Activated CD4-positive, alpha-beta T cell treated with anti-CD3 and anti-CD28 coated beads, Interleukin-2, Interleukin-6, amounts not matched to agents 100 ng/mL and 50 ng/mL, durations not matched to agents 16 hours and 8 hours (primary cell): ENCODE measurements at places on chromosomes 12 and 14.

GRCh38 chr12:11324426-11324825 lies 14.2 kb upstream of the PRB4 start:
- no peak for DNase-seq

GRCh38 chr12:2319737-2320506 lies 267.1 kb downstream of the CACNA1C start:
- DNase-seq: no peak

- DNase-seq: no peak
Measured at GRCh38 chr14:45094275-45094674, 10.4 kb downstream of the PRPF39 start.

DNA sequence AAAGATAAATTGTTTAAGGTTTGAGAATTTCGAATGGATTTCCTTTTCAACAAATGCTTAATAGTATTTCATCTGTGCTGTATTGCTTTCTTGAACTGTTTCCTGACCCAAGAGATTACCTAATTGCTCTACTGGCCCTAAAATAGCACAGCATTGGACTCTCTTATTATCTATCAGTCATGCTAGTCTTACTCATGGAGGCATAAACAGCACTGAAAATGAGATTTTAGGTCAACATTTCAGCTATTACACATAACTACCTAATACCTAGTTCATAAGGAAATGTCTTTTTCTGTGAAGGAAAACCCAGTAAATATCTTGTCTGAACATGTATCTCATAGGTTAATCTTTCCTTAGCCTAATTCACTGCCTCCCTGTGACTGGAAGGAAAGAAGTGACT lies 4.3 kb upstream of the ABCD2 start:
- DNase-seq: no peak

DNA sequence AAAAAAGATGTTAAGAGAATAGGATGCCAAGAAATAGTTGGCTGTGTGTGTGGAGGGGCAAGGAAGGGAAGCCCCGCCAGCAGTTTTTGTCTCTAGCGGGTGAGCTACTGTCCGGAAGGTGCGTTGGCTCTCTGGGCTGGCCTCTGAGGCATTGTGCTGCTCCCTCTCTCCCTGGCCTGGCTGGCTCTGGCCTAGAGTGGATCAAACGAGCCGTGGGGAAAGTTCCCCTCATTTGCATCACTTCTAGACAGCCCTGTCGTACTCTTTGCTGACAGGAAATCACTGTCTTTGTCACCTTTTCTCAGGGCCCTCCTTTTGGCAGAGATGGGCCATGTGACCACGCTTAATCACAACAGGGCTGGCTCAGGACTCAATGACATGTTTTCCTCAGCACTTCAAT lies 236.1 kb upstream of the NPAS3 start:
- no peak for DNase-seq

DNA sequence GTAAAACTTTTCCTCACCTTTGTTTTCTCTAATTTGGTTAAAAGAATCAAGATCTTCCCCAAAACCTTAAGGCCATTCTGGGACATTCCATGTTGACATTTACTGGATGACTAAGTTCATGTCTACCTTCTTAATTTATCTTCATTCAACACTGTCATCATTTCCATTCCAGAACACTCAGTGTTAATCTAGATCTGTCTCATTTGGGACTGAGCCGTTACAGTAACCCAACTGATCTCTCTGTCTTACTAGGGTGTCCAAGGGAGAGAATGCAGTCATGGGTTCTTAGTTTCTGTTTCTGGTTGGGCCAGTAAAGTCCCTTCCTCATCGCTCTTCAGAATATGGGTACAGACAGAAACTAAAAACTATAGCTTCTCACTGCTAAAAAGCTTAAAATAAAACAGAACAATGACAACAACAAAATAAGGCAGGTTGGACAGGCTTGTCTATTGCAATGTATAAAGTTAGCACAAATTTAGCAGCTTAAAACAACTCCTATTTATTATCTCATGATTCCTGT lies 144.8 kb downstream of the ASCL1 start:
- DNase-seq: peak; percentile 21

DNA sequence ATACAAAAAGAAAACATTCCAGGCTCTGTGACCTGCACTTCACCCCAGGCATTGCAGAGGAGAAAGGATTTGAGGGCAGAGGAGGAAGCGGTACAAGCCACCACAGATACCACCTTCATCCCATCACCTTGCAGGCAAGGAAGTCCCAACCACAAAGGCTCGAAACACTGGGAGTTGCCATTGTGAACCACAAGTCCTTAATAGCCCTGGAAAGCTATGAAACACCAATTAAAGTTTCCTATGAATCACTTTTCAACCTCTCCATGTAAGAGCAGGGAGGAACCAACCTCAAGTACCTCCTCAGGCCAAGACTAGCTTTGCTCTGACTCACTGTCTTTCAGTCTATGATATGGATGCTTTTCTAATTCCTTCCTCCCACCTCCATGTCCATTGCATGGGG lies 27.0 kb downstream of the MAP3K9 start:
- no peak for DNase-seq

- no peak for DNase-seq
Measured at GRCh38 chr12:89089264-89089663, 263.0 kb downstream of the DUSP6 start.

GRCh38 chr12:53221203-53222080 lies 10.6 kb downstream of the RARG start:
- peak; percentile 63 for DNase-seq

DNA sequence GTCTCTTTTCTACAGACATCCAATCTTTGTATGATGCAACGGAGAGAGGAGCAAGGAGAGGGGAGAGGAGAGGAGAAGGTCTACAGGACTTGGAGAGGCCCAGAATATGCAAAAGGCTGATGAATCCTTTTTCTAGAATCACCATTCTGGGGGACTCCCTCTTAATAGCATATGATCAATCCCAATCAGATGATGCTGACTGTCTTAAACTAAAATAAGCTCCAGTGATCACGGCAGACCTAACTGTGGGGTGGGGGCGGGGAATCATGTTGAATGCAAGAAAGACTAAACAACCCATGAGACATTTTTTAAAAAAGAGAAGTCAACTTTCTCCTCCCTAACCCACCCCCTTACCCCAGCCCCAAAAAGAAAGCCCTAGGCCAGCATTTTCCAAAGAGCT lies 33.4 kb downstream of the BTBD7 start:
- no peak for DNase-seq

GRCh38 chr12:26573225-26573909 lies 259.6 kb downstream of the ITPR2 start:
- DNase-seq: no peak

DNA sequence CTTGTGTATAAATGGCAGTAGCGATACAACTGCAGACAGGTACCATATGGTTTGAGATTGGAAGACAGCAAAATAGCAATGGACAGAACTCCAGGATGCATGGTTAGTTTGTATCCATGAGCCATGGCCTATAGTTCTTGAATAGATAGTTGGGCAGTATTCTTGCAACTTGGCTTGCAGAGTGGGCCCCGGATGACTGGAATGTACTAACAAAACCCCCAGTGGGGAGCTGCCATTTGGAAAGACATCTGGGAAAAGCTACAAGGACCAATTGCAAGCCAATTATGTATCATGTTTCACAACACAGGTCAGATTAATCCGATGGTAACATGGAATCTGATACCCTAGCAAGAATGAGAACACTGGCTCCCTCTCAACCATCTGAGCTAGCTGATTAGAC lies 279.6 kb downstream of the RERGL start:
- no peak for DNase-seq

DNA sequence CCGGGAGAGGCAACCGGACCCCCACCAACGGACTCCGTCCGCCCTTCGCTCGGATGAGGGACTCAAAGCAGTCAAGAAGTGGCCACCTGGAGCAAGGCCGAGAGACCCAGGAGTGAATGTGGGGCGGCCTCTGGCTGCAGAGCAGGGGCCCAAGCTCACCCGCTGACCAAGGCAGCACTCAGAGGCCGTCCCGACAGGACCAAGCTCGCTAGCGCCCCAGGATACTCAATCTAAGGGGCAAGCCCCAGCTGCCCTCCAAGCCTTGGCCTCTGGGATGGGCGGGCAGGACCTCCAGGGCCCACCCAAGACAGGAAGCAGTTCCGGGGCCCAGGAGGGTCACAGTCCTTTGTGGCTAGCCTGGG lies 936 bp downstream of the AKT1 start:
- DNase-seq: no peak

- DNase-seq: no peak
Measured at GRCh38 chr14:81662570-81663197, 129.0 kb upstream of the SEL1L start.

DNA sequence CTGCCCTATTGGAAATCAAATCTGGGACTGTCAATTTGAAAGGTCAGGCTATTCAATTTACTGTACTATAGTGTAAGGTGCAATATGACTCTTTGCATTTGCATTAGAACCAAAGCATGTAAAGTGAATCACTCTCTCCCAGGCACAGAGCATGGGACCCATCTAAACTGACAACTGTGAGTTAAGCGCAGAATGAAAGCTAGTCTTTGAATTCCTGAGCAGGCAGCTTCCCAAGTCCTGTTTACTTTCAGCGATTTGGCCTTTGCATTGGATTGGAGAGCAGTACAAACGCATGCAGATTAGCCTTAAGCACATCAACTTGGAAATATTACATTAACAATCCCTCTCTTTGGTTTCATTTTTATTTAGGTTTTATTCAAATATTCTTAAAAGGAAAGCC lies 74.6 kb downstream of the RERG start:
- no peak for DNase-seq
